NCI-H510A treated with DMSO at 0.1 percent for 48 hours (cell line): ENCODE measurements at places on chromosomes 5 and 9.
A peak's percentile ranks its signal among the peaks of the same experiment; 100 is the strongest.

DNA sequence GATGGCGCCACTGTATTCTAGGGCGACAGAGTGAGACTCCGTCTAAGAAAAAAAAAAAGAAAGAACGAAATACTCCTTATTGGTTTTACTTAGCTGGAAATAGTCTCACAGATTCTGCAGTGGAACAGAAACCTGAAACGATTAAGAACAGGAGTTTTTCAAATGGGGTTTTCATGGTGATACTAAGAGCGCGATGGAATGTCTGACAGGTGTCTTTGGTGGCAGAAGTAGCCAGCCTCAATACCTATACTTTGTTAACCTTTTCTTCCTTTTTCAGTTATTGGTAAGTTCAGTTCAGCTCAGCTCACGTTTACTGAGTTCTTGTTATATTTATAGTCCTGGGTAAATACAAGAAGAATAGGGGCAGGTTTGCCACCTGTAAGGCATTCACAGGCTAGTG lies 123.9 kb downstream of the FOCAD start:
- DNase-seq = no peak

- DNase-seq = no peak
Measured at GRCh38 chr5:74594137-74595040, 46.1 kb downstream of the ENC1 start.

GRCh38 chr9:119333507-119334229 lies 35.6 kb downstream of the BRINP1 start:
- no peak for DNase-seq

GRCh38 chr9:75451045-75451444 lies 362.7 kb downstream of the OSTF1 start:
- DNase-seq = no peak

DNA sequence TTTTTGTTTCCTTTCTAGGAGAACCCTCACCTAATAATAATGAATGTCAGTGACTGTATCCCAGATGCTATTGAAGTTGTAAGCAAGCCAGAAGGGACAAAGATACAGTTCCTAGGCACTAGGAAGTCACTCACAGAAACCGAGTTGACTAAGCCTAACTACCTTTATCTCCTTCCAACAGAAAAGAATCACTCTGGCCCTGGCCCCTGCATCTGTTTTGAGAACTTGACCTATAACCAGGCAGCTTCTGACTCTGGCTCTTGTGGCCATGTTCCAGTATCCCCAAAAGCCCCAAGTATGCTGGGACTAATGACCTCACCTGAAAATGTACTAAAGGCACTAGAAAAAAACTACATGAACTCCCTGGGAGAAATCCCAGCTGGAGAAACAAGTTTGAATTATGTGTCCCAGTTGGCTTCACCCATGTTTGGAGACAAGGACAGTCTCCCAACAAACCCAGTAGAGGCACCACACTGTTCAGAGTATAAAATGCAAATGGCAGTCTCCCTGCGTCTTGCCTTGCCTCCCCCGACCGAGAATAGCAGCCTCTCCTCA lies 87.1 kb downstream of the OSMR start:
- DNase-seq = no peak

DNA sequence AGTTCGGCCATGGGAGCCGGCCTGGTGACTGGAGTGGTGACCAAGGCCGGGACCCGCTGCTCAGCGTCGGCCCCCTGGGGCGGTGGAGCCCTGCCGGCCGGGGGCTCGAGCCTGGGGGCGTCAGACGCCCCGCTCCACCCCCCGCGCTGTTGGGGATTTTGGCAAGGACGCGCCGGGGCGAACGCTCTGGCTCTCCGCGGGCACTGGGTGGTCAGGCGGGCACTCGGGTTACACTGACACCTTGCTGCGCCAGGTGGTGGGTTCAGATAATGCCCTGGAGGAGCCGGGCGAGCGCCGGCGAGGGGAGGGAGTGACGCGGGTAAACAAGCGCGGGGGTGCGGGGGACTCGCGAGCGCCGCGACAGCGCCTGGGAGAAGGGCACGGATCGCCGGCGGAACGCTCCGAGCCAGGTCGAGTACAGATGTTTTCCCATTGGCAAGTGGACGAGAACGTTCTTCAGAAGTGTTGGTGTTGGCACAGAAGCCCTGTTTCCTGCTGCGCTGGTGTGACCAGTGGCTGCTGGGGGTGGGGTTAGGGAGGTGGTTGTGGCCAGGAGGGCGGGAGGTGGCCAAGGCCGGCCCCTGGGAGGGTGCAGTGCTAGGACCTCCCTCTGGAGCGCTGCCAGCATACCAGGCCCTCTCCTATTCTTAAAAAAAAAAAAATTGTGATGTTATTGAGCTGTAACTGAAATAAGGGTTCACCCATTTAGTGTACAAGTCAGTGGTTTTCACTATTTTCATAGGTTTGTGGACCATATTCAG lies 773 bp downstream of the SQSTM1 start:
- DNase-seq = peak; percentile 60

DNA sequence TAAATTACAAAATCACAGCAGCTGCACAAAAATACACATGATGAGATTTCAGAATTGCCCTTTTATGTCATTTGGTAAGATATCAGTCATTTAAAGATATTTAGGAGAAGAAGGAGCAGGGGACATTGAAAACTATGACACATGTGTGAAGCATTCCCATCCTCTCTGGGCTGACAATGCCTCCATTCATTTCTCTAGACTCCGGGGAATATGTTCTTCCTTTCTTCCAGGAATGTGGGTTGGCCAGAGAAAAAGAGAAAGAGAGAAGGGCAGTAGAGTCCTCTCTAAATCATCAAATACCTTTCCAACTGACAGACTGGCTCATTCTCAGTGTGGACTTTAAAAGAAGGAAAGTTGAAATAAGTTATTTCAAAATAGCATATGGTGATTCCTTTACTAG lies 205.6 kb upstream of the ADAMTSL1 start:
- no peak for DNase-seq

GRCh38 chr5:15692706-15693381 lies 192.9 kb downstream of the FBXL7 start:
- no peak for DNase-seq

DNA sequence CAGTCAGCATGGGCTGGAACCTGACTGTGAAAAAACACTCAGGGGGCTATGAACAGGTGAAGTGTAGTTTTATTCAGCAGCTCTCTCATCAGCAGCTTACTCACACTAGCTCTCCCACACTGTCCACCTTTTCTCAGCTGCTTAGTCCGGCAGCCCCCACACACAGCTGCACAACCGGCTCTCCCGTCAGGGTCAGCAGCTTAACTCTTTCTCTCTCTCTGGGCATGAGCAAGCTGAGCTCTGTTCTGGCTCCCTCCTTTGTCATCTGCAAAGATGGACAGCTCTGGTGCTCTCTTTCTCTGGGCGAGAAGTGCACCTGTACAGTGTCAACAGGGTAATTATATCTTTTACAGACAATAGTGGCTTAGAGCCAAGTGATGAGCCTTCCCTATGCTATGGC lies 8.2 kb downstream of the DMAC1 start:
- peak; percentile 65 for DNase-seq

GRCh38 chr9:92146610-92147009 lies 31.4 kb upstream of the SPTLC1 start:
- no peak for DNase-seq

- DNase-seq = no peak
Measured at GRCh38 chr5:167903243-167903642, 388.2 kb upstream of the WWC1 start.

DNA sequence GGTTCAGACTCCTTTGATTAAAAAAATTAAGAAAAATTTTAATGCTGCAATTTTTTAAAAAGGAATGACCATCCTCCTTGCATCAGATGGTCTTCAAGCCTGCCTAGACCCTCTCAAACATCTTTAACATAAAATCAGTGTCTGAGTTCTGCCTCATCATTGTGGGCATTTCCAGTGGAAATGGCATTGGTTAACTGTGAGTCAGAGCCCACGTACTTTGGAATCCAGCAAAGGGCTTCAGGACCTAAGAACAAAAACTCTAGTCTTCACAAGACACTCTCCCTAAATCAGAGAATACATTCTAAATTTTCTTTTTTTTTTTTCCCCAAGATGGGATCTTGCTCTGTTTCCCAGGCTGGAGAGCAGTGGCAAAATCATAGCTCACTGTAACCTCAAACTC lies 9.4 kb upstream of the C5orf15 start:
- no peak for DNase-seq

GRCh38 chr9:18433620-18434019 lies 40.3 kb upstream of the ADAMTSL1 start:
- no peak for DNase-seq
